ENCODE measurements at places on chromosomes 6 and 20. TPM values are rescaled to one million over a fixed set of nuclear protein-coding genes. Genes with fewer than 3 reads are reported as not detected.

Gene E2F1
- total RNA-seq: 1.5 TPM

Gene ANGPT4
- not detected for total RNA-seq

Gene TRIM26
- 19.0 TPM for total RNA-seq

Gene GSTA2
- not detected for total RNA-seq

Gene CDSN
- under 0.01 TPM for total RNA-seq

Gene TGM2
- 241 TPM for total RNA-seq

Gene ADGRF4
- total RNA-seq: 0.74 TPM
